ENCODE measurements at places on chromosomes 1 and 21.
A peak's percentile ranks its signal among the peaks of the same experiment; 100 is the strongest.

GRCh38 chr1:19367584-19368041 is 55.5 kb downstream of the SLC66A1 start:
- H3K36me3 ChIP-seq = peaks cover 34% of the 10 kb centered on the region
- DNase-seq = no peak
- no peaks in the 10 kb centered on the region for H3K27me3 ChIP-seq
- no peak overlapping the region for H3K4me3 ChIP-seq
- no peaks in the 10 kb centered on the region for H3K4me1 ChIP-seq

DNA sequence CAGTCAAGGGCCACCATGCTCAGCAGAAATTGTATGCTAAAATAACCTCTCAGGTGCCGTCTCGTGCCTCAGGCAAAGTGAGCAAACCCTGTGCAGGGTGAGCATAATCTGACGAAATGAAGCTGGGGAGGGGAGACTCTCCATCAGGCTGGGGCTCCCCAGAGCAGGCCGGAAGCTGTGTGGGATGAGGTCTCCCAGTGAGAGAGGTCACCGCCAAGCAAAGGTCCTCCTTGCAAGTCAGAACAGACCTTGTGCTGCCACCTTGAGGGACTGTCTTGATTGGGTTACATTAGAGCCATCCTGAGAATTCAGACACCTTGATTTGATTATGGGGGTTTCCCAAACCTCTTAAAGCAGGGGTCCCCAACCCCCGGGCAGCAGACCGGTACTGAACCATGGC is 64.2 kb downstream of the ZNF684 start:
- no peak overlapping the region for H3K4me3 ChIP-seq
- H3K27me3 ChIP-seq = peaks cover 15% of the 10 kb centered on the region
- no peaks in the 10 kb centered on the region for H3K36me3 ChIP-seq
- H3K27ac ChIP-seq = no peak overlapping the region

GRCh38 chr1:247185667-247186066 is 13.8 kb upstream of the ZNF124 start:
- no peaks in the 10 kb centered on the region for H3K4me1 ChIP-seq
- no peak for DNase-seq
- H3K27ac ChIP-seq = no peak overlapping the region
- no peaks in the 10 kb centered on the region for H3K36me3 ChIP-seq

DNA sequence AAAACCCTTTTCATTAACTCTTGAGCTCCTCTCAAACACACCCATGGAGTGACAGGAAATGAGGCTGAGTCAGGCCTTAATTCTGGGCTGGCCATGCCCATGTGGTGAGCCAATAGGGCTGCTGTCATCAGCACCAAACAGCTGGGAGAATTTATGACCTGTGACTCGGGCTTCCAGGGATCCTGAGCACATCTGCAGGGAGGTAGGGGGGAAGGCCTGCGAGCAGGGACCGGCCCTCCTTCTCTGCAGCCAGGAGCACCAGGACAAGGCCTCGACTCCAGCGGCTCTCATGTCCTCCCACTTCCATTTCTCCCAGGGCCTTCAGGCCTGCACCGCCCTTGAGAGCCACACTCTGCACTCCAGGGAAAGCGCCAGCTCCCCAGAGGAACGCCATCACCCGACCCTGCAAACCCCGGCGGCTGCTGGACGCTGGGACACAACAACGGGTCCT is 14.6 kb downstream of the RIPK4 start:
- H3K36me3 ChIP-seq = peaks cover 4% of the 10 kb centered on the region
- no peak overlapping the region for H3K4me3 ChIP-seq
- H3K27me3 ChIP-seq = no peaks in the 10 kb centered on the region
- H3K4me1 ChIP-seq = no peaks in the 10 kb centered on the region
- no peak for DNase-seq

- H3K27ac ChIP-seq = no peak overlapping the region
- H3K36me3 ChIP-seq = no peaks in the 10 kb centered on the region
- H3K4me1 ChIP-seq = no peaks in the 10 kb centered on the region
- no peak for DNase-seq
- H3K4me3 ChIP-seq = no peak overlapping the region
Measured at GRCh38 chr1:163366555-163366954, 44.8 kb downstream of the NUF2 start.

GRCh38 chr21:29645666-29646553 is 293.9 kb downstream of the GRIK1 start:
- DNase-seq = no peak
- no peak overlapping the region for H3K4me3 ChIP-seq
- no peak overlapping the region for H3K27ac ChIP-seq
- H3K27me3 ChIP-seq = no peaks in the 10 kb centered on the region

- H3K4me3 ChIP-seq = peak overlapping the region; percentile 29
- no peaks in the 10 kb centered on the region for H3K4me1 ChIP-seq
Measured at GRCh38 chr1:86502721-86503405, 34.1 kb downstream of the CLCA1 start.

Data from T-cell (primary cell).